ENCODE measurements at places on chromosomes 16 and 17.

DNA sequence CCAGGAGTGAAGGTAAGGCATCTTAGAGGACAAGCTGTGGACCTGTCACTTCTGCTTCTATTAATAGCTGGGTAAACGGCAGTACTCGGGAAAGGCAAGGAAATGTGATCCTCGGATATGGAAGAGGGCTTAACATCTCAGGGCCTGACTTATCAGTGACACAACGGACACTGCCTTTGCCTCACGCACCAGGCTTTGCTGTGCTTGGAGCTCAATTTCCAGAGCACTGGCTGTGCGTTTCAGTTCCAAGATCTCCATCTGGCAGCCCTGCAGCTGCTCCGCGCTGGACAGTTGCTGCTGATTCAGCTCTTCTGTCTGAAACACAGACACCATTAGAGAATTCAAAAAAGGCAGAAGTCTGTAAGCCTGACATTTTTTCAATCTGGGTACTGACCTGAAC is 3.5 kb downstream of the KRT40 start:
- DNase-seq = no peak

GRCh38 chr17:58310511-58311428 is 17.8 kb downstream of the TSPOAP1 start:
- no peak for DNase-seq

- no peak for DNase-seq
Measured at GRCh38 chr17:16916557-16916920, 55.4 kb downstream of the TNFRSF13B start.

DNA sequence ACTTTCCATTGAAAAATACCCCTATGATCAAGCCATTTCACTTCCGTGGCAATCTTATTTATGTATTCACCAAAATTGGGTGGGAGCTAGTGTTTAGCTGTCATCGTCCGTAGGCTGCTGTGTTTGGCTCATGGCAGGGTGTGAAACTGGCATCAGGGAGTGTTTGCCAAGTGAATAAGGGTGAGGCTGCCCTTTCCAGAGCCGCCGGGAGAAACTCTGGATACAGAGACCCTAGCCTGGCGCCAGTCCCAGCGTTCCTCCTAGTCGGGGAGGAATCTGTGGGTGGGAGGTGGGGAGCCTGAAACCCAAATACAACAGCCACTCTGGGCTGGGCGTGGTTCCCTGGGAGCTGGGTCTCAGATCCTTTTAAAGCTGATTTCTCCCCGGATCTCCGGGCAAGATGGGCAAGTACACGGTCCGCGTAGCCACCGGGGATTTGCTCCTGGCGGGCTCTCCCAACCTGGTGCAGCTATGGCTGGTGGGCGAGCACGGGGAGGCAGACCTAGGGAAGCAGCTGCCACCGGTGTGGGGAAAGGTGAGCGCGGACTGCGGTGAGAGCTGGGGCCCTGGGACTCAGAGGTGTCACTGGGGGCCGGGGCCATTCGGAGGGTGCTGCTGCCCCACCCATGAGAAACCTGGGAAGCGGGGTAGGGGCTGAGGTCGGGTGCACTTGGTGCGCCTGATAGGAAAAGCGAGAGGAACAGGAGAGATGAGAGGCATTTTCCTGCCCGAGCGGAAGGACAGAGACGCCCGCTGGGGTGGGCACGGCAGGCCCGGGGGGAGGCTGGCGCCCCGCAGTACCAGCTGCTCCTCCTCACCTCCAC is 62.1 kb upstream of the TEKT1 start:
- DNase-seq = no peak

- DNase-seq = no peak
Measured at GRCh38 chr16:62021161-62021581, 15.1 kb downstream of the CDH8 start.
